ENCODE measurements at places on chromosomes 6 and 20.

- no peak for DNase-seq
Measured at GRCh38 chr6:161498359-161498758, 224.5 kb upstream of the AGPAT4 start.

GRCh38 chr6:168163096-168163731 lies 84.2 kb upstream of the FRMD1 start:
- no peak for DNase-seq

DNA sequence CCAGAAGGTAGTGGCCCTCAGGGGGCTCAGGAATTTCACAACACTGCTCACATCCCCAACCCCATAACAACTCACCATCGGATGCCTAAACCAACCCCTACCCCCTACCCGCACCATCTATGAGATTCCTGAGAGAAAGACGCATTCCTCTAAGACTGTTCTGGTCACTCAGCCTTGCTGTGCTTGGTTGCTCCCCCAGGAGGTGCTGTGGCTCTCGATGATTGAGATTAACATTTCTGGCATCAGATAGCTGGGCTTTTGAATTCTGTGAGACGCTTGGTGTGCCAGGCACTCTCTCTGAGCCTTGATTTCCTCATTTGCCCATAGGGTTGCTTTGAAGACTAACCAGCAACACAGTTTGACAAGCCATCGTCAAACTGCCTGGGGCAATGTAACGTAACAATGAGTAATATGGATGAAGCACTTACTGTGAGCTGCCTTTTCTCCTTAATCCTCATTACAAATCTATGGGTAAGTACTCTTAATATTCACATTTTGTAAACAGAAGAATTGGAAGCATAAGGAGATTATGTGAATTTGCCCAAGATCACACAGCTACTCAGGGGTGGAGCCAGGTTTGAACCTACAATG lies 978 bp downstream of the WFDC6 start:
- DNase-seq, result no peak

DNA sequence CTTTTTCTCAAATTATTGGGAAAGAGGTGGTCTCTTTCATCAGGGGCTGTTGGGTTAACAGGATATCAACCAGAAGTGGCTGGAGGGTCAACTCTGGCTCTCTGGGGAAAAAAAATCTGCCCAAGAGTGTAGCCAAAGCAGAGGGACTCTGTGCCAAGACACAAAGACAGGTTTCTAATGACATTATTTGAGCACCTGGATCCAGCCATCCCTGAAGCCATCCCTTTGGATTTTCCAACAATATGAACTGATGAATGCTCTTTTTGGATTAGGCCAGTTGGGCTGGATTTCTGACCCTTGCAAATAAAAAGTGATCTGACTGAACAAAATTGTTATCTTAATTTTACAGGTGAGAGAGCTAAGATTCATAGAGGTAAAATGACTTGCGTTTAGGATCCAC lies 88.7 kb downstream of the KCNB1 start:
- DNase-seq, result no peak

DNA sequence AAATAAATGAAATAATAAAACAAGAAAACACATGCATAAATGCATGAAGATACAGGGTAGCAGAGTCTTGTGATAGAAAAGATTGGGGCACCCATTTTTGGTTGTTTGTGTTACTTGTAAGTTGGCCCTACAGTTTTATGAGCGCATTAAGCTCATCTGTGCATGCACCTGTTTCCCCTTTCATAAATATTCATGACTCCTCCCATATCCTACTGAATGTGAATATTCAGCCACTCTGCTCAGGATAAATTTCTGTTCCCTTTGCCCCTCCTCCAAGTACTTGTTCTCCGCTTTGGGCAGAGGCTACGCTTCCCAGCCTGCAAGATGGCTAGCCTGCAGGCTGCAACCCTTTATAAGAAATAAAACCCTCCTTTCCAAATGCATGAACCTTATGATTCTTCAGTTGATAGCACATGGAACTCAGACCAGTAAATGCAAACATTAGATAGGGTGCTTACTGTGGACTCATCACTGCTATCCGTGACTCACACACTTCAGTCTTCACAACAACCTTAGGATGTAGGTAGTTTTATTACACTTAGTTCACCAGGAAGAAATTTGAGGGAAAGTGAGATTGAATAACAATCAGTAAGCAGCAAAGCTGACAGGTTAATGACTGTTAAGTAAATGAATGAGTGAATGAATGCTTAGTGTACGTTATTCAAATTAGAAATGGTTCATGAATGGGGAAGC lies 15.0 kb downstream of the ALDH8A1 start:
- no peak for DNase-seq

DNA sequence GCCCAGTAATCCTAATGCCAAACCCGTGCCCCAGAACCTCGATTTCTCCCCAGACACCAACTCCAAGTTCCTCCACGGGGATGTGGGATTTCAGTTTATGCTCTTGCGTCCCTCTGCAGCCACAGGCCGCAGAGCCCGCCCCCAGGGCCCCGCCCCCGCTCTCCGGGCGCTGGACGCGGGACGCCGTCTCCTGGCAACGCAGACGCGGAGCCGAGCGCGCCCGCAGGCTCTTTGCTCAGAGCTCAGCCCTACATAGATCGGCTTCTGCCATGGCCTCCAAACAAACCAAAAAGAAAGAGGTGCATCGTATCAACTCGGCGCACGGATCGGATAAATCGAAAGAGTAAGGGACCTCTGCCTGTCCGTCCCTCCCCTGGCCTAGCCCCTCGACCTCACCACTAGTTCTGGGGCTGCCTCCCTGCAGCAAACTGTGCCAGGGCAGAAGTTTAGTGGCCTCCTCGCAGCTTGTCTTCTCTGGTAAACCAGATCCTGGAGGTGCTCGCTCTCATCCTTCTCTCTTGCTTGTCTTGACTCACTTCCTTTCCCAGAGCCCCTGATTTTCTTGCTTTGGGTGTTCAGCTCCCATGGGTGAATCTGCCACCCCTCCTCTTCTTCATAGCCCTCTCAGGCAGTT lies at the start of gene ADGB:
ADGB (plus strand) TSS at position 201 of the 634 bp plus-strand sequence; CDS start at position 270, 69 bp downstream.
- DNase-seq, result no peak

GRCh38 chr20:63047267-63047666 lies 40.5 kb upstream of the BHLHE23 start:
- DNase-seq, result no peak

- DNase-seq, result no peak
Measured at GRCh38 chr6:110655821-110656220, 159.4 kb downstream of the CDK19 start.

DNA sequence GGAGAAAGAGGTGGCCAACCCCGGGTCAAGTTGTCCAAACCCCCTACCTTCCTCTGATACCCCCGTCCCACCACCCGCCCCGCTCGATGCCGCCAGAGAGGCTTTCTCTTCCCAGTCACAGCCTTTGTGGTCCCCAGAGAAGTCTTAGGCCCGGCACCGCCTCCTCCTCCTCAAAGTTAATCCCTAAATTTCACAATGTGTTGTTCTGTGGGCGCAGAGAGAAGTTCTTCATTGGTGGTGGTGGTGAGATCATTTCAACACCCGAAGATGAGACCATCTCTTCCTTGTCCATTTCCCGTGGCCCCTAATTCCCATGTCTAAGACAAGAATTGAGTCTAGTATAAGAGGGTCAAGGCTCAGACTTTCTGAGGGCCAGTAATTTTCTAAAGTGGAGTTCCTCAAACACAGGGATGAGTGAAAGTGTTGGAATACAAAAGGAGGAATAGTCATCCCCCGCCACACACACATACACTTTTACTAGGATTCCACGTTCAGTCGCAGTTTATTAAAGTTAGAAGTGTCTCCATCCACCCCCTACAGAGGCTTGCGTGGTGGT lies 10.4 kb downstream of the TRIM31 start:
- DNase-seq, result no peak

GRCh38 chr6:47414423-47415167 lies 63.0 kb upstream of the CD2AP start:
- peak; percentile 6 for DNase-seq

- DNase-seq, result no peak
Measured at GRCh38 chr6:14634072-14634471, 516.5 kb downstream of the CD83 start.

DNA sequence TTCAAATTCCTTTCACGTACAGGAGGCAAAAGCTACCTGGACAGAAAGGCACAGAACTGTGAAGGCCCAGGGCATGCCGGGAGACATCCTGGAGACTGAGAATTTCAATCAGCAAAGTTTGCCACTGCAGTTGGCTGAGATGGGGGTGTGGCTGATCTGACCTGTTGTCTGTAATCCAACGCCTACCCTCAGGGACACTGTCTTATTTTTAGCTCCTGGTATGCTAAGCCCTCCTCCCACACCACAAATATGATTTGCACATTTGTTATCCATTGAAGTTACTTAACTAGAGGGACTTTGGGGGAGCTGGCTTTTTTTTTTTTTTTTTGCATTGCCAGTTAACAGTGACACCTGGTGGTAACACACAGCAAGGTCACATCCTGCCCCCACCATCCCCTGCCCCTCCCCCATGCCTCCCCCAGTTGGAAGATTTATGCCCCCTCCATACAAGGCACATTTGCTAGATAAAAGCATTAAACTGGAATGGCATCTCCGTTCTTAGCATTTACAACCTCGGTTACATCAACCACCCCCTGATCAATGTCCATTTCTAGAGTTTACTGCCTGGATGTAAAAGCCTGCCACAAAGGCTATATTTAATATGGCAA lies 40.4 kb downstream of the TTI1 start:
- DNase-seq, result peak; percentile 25

DNA sequence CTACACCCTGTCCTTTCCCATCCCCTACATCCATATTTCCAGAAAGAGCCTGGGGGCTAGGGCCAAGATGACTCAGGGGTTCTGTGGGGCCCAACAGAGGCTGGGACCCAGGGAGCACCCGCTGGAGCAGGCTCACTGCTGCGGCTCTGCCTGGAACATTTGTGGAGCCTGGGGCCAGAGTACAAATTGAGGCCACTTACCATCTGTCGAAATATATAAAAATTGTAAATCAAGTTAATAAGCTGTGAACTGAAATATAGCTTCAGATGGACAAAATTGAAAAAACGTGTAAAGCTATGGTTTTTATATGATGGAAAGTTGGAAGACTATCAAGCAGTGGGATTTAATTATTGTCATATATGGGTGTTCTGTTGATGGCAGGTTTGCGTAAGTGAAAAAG lies 82.9 kb upstream of the ATXN1 start:
- DNase-seq, result no peak

GRCh38 chr6:14000901-14001300 lies 76.1 kb downstream of the RNF182 start:
- no peak for DNase-seq

DNA sequence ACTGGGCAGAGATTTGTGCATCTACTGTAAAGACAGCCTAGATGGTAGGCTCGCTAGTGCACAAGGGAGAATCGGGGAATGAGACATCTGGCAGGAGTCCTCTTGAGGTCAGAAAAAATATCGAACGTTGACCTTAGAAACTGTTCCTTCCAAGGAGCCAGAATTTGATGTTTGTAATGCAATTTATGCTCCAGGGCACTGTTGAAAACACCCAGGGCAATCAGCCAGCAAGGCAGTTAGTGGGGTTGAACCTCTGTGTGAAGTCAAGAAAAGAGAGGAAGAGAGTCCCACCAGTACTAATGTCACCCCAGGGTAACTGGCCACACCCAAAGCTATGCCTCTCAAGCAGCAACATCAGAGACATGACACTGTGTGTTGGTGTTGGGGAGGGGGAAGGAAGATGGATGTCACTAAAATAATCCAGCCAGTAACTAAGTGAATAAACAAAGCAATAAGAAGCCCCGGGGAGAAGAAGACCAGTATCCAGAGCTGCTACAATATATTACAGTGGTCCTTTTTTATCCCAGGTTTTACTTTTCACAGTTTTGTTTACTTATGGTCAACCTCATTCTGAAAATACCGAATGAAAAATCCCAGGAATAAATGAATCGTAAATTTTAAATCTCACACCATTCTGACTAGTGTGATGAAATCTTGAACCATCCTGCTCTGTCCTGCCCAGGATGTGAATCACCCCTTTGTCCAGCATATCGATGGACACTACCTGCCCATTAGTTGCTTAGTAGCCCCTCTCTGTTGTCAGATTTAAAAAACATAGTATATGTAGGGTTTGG lies 32.9 kb upstream of the PDE10A start:
- DNase-seq, result no peak

DNA sequence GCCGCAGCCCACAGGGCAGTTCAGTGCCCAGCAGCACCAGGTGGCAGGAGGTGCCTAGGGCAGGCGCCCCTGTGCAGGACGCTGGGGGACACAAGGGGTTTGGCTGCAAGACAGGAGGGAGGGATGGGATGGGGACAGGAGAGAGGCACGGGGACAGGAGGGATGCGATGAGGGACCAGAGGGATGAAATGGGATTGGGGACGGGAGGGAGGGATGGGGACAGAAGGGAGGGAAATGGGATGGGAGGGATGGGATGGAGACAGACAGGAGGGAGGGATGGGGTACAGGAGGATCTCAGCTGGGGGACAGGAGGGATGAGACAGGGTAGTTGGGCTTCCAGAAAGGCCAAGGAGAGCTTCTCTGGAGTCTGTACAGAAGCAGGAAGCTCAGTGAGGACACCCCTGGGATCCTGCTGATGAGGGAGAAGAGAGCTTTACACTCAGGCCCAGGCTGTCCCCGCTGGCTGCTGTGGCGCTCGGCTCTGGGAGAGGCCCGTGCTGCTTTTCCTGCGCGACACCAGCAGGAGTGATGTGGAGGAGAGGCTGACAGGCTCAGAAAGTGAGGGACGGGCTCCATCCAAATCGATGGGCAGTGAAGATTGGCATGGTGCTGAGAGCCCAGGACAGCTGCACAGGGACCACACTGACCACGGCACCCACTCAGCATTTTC lies 400.8 kb downstream of the SMOC2 start:
- no peak for DNase-seq

DNA sequence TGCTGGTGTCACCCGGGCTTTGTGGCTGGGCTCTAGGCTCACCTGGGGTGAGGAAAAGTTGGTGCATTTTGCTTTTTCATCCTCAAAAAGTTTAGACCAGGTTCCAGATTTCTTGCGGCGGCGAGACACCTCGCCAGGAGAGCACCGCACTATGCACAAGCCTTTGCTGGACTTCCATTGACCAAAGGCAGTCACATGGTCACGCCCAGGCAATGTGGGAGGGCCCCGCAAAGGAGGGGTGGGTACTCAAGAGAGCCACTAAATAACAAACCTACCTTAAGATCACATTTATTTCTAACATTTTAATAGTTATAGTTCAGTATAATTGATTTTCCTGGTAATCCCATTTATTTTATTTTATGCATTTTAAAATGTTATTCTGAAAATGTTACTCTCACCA lies 3.0 kb upstream of the KIF16B start:
- no peak for DNase-seq

- DNase-seq, result no peak
Measured at GRCh38 chr6:451336-451735, 59.8 kb downstream of the IRF4 start.

DNA sequence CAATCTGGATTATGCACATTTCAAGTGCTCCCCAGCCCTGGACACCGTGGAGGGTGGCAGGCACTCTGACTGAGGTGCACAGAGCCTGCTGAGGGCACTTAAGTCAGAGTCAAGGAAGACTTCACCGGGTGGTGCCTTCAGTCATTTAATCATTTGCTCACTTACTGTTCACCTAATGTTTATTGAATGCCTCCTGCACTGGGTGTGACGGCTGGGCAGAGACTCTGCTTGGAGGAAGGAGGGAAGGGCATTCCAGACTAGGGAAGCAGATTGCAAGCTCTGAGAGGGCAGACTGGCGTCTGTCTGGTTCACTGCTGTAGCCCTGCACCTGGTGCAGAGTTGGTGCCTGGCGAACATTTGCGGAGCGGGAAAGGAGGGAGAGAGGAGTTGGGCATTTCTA lies 54.2 kb upstream of the FAM83D start:
- no peak for DNase-seq
